ENCODE measurements at places on chromosomes 12 and 14. TPM values are rescaled to one million over a fixed set of nuclear protein-coding genes. Genes with fewer than 3 reads are reported as not detected.

The GTF2A1 gene
- total RNA-seq, result 22.8 TPM

The PPP1R1A gene
- total RNA-seq, result not detected

The DTX1 gene
- total RNA-seq, result not detected

GRCh38 chr14:100573002-100573756 is 14.0 kb downstream of the BEGAIN start:
- no peak for DNase-seq

DNA sequence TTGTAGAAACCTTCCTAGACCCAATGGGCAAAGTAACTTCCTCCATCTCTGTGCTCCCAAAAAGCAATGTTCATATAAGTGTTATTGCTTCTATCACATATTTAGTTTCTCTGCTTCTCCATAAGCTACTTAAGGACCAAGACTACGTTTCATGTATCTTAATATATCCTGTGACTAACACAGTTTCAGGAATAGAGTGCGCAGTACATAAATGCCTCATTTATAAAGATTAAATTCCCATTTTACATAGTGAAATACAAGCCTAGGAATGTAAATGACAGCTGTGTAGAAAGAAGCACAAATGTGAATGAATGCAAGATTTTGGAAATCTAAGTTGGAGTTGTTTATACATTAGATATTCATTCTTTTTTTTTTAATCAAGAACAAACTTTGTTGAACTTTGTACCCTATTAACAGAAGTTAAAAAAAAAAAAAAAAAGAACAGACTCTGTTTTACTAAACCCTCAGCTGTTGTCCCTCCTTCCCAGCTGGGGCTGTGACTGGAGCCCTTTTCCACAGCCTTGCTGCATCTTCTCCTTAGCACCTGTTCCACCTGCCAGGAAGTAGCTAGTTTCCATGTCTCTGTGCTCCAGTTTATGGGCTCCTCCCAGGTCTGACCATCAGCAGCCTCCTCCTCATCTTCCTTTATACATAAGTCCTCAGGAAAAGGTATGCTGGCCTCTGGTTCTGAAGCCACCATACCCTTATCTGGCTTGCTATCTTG is 7.0 kb upstream of the METTL17 start:
- no peak for DNase-seq

- peak; percentile 43 for DNase-seq
These were observed 25.1 kb upstream of the CDK17 start for GRCh38 chr12:96425321-96425720.

DNA sequence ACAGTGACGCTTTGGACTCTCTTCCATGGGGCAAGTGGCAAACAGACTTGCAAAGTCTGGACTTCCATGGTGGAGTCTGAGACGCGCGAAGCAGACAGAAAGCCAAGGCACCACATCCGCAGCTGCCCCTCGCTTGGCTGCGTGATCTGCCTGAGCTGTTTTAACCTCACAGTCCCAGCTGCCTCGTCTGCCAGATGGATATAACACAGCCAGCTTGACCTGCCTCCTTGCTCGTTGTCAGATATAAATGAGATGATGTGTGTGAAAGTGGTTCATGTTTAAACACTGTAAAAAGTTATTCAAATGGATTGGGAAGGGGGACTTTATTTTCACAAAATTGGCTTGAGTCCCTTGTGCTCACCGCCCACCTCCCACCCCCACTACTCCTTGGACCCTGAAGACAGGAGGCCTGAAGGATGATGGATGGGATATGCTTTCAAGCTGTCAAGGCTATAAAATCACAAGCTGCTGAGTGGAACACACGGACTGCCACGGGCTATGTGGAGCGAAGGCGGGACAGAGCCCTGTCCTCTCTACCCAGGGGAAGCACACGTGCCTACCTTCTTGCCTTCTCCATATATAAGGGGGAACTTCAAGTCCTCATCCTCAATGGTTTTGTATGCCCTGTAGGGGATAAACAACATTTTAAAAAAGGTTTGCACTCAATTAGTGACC is 226.9 kb downstream of the MON2 start:
- no peak for DNase-seq

- no peak for DNase-seq
These were observed 137.6 kb upstream of the PPFIA2 start for GRCh38 chr12:81896771-81897170.

DNA sequence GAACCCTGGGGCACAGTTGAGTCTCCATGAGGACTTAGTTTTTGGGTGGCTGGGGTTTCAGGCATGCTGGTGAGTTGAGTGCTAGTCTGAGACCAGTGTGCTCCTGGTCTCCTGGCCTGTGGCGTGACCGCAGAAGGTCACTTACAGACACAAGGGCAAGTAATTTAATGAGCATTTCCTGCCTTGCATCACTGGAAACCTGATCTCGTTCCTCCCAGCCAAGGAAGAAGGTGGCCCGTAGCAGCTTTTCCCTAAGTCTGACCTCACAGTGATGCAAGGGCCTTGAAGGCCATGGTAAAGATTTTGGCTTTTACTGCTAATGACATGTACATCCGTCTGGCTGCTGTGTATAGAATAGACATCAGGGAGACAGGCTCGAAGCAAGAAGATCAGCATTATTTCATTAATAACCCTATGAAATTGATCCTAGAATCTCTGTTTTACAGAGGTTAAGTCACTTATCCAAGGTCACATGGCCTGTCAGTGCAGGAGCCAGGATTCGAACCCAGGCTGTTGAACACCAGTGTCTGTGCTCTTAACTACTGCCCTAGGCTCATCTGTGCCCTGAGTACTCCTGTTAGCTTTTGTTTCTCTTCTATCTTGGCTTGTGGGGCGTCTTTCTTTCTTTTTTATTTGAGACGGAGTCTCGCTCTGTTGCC is 4.6 kb downstream of the TMEM120B start:
- DNase-seq, result no peak

GRCh38 chr14:21309238-21309636 is 29.4 kb downstream of the RPGRIP1 start:
- no peak for DNase-seq
